ENCODE measurements at places on chromosomes 3 and 15.

DNA sequence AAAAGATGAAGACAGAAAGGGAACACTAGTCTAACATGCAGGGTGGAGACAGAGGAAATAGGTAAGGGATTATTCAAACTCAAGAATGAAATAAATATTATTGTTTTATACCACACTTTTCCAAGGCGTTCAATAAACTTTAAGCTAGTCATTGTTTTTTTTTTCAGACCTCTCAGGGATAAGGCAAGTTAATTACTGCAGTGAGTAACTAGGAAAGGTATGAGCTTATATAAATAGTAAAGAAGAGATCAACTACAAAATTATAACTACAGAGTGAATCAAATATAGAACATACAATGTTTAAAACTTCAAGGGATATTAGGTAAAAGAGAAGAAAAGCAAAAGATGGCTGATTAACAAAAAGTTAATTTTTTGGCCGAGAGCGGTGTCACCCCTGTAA lies 31.5 kb upstream of the XXYLT1 start:
- no peak for DNase-seq

- DNase-seq = no peak
Measured at GRCh38 chr3:51789437-51789836, 10.4 kb upstream of the IQCF6 start.

DNA sequence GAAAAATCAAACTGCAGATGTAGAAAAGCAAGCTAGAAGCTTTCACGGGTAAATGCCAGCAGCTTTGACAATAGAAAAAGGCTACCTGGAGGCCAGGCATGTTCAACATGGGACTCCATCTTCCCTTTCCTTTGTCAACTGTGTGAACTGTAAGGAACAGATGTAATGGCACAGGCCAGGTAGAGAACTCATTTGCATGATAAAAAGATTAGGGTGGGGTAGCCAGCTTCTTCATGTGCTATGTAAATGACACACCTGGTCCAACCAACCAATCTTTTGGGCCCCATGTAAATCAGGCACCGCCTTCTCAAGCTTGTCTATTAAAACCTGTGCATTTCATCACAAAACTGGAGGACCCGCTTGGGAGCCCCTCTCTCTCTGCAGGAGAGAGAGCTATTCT lies 686.5 kb upstream of the GOLIM4 start:
- no peak for DNase-seq

DNA sequence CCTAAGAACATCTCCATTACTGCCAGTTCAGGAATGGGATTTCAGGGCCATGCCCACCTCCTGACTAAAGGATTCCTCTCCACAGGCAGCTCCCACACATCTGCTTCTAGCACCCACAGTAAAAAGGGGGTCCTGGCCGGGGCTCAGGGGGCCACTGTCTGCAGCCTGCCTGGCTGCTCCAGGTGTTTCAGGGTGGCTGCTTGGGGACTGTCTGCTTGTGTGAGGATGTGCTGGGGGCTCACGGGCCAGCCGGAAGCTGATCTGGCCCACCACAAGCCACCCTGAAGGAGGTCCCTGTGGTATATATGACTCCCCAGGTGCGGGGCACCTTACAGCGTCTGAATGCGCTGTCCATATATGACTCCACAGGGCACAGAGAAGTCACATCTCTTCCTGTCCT lies 135.4 kb downstream of the NSMCE3 start:
- no peak for DNase-seq

GRCh38 chr3:54138937-54139547 lies 16.7 kb downstream of the CACNA2D3 start:
- no peak for DNase-seq

DNA sequence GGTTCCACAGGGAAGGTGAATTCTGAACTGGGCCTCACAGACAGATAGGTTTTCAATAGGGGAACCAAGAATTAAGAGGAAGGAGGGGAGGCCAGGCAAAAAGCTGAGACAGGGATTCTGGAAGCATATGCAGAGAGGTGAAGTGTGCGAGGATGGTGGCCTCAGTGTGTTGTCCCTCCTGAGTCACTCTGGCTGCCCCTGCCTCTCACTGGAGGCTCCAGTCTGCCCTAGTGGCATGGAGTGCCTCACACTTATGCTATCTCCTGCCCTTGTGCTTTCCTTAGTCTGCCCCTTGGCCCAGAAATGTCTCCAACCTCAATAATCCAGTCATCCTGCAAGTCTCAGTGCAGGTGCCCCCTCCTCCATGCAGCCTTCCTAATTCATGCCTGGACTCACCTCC lies 32.2 kb upstream of the RBP1 start:
- no peak for DNase-seq

- DNase-seq = no peak
Measured at GRCh38 chr15:92376109-92376508, 17.6 kb upstream of the ST8SIA2 start.

DNA sequence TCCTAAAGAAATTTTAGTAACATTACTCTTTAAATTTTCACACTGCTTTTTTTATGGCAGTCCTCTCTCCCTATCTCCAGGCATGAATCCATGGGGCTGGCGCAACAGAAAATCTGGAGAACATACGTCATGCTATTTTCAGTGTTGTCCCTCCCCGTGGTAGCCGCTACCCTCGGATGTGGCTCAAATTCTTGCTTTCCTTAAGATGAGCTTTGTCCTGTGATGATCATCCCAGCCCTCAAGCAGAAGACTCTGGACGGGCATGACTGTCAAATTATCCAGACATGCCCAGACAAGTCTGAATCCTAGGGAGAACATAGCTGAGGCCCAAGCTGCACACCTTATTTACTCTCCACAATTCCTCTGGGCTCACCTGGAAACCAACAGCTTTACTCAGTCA lies 49.1 kb downstream of the FMN1 start:
- DNase-seq = no peak

DNA sequence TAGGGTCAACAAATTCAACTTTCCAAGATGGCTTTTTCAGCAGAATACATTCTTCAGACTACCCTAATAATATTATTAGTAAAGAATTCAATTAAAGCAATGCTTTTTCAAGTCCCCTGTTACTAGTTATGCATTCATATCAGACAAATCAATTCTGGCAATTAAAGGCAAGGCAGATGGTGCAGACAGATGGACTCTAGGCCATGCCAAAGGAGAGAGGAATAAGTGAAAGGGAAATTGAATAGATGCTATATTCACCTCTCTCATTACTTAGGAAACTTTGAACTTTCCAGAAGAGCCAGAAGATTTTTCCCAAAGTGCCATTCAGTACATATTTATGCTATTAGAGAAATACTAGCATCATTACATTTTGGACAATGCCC lies 487.7 kb upstream of the RASGRP1 start:
- no peak for DNase-seq

DNA sequence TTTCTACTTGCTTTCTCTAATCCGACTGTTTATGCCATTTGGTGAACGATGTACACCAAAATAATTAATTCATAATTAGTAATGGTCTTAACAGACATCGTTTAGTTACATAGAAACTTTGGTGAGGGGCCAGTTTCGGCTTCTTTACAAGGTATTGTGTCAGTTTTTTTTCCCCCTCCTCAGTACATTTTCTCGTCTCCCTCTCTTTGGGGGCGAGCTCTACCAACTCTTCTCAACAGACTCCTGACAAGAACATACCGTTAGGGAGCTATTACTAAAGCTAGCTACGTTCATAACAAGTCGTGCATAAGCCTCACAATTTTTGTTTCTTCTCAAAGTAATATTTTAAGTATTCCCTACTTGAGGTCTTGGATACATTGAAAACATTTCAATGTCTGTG lies 1.4 kb downstream of the U2SURP start:
- DNase-seq = no peak

DNA sequence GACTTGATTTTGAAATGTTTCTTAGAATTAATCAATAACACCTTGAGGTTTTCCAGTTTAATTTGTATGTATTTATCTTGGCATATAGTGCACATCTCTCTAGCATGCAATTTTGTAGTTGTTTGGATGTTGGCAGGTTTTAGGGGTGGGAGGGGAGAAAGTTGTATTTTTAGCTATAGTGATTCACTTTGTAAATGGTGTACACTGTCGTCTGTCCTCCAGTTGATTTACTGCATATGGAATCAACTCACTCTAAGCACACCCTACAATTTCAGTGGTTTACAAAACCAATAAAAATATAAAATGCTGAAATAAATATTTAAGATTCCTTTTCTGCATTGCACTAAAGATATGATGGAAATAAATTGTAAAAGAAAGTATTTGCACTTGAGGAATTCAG lies 199.1 kb downstream of the CDIN1 start:
- no peak for DNase-seq

DNA sequence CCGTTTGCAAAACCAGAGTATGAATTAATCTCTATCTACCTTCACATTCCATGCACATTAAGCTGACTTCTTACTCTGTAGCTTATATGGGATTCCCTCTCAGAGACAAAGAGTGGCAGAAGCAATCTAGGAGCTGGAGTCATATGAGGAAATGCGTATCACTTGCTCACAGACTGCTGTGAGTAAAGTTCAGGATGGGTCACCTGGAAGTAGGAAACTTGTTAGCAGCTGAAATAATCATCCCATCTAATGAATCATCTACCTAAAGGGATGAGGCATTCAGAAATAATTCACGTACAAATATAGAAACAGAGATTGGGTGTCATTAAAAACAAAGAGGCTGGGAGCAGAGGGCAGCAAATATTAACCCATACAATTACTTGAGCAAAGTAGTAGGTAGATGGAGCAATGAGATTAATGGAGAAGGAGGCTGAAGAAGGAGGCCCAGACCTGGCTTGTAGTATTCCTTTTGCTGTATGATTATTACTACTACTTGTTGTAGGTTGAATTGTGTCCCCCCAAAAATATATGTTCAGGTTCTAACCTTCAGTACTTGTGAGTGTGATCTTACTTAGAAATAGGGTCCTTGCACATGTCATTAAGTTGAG lies 866.3 kb downstream of the ROBO2 start:
- no peak for DNase-seq

DNA sequence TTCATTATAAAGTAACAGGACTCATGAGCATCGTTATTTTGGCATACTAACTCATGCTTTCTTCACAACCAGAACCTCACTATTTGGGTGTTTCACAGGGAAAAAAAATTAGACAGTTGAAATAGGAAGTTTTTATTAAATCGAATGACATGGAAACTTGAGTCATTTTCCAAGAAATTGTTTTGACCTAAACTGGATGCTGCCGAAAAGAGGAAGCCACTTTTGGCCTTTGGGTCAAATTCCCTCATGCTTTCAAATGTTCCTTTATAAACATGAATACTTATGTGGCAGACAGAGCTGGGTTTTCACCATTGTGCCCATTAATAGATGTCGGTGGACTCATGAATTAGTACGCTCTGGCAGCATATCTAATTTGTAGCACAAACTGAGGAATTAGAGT lies 224.9 kb downstream of the MCTP2 start:
- DNase-seq = no peak

GRCh38 chr15:52228921-52229320 lies 37.7 kb upstream of the GNB5 start:
- no peak for DNase-seq

DNA sequence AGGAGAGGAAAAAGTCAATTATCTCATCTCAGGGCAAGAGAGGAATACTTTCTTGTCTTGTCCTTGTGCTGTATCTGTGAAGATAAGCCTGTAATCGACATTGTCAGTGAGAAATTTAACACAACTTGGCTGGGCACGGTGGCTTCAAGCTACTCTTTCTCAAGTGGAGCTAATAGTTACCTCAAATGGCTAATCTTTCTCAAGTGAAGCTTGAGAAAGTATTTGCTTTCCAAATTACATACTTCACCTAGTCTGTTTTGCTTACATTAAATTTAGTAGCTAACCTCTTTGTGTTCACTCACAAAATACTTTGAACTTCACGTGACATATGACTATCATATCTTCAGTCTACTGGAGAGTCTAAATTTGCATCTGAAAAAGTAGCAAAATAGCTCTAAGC lies 48.3 kb upstream of the B3GALNT1 start:
- DNase-seq = no peak

DNA sequence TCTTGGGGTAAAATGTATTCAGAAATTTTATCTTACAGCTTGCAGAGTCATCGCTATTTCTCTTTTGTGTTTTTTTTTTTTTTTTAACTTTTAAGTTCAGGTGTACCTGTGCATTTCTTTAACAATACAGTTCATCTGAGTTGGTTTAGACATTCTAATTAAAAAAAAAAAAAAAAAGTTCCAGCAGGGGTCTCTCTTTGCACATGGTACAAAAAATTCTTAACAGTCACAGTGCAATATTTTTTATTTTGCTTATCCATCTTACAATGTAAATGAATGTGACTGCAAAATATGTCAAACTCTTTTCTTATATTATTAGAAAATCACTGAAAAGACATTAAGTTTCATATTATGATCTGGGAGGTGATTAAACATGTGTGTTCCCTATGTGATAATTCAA lies 47.5 kb upstream of the SLC9A9 start:
- DNase-seq = no peak

- DNase-seq = no peak
Measured at GRCh38 chr15:71515375-71516186, 294.8 kb upstream of the NR2E3 start.
